ENCODE measurements at places on chromosomes 7 and 10.

GRCh38 chr10:62248465-62248864 lies 20.2 kb downstream of the RTKN2 start:
- no peak for DNase-seq

GRCh38 chr10:86648704-86649427 lies 5.5 kb upstream of the OPN4 start:
- DNase-seq: no peak

DNA sequence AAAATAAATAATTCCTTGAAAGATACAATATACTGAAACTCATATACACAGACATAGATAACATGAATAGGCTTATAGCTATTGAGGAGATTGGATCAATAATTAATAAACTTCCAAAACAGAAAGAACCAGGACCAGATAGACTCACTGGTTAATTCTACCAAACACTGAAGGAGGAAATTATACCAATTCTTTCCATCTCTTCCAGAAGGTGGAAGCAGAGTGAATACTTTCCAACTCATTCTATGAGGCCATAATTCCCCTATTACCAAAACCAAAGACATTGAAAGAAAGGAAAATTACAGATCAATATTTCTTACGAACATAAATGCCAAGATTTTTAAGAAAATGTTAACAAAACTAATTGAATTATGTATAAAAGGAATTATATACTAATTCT lies 624.8 kb upstream of the LRRTM3 start:
- no peak for DNase-seq

DNA sequence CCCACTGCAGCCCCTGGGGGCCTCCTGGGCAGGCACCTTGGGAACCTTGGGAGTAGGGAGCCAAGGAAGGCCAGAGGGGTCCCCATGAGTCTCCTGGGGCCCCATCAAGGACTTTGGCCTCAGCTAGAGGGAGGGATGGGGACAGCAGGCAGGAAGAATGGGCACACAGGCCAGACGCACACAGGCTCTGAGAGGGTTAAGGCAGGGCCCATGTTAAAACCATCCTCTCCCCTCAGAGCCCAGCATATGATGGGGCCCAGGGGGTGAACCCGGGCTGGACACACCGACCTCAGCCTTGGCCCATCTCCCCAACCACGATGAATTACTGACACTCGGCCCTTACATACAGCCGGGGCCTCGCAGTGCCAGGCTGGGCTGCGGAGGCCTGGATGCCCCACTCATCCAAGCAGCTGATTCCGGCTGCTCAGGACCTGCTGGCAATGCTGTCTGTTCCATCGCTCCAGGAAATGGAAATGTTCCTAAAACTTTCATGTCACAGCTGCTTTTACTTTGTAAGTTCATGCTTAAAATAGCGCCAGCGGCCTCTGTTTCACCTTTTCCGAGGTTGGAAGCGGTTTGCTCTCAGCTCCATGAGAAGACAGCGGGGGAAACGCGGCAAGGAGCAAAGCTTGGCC lies 17.3 kb upstream of the INPP5A start:
- no peak for DNase-seq

GRCh38 chr7:5050676-5051075 lies 5.0 kb downstream of the RBAK start:
- DNase-seq: no peak

GRCh38 chr10:17836942-17837341 lies 27.8 kb downstream of the MRC1 start:
- DNase-seq: no peak

All from stimulated activated CD4-positive, alpha-beta T cell treated with anti-CD3 and anti-CD28 coated beads, Interleukin-4, amount 100 ng/mL, for 48 hours (primary cell).